CD4-positive, alpha-beta memory T cell (primary cell): ENCODE measurements at places on chromosomes 2 and 18. TPM values are rescaled to one million over a fixed set of nuclear protein-coding genes. Genes with fewer than 3 reads are reported as not detected.

GRCh38 chr2:201999279-201999678 lies 34.4 kb upstream of the FZD7 start:
- H3K4me1 ChIP-seq = no peaks in the 10 kb centered on the region
- no peaks in the 10 kb centered on the region for H3K36me3 ChIP-seq
- no peaks in the 10 kb centered on the region for H3K27me3 ChIP-seq
- no peak for DNase-seq
- no peak overlapping the region for H3K4me3 ChIP-seq

DNA sequence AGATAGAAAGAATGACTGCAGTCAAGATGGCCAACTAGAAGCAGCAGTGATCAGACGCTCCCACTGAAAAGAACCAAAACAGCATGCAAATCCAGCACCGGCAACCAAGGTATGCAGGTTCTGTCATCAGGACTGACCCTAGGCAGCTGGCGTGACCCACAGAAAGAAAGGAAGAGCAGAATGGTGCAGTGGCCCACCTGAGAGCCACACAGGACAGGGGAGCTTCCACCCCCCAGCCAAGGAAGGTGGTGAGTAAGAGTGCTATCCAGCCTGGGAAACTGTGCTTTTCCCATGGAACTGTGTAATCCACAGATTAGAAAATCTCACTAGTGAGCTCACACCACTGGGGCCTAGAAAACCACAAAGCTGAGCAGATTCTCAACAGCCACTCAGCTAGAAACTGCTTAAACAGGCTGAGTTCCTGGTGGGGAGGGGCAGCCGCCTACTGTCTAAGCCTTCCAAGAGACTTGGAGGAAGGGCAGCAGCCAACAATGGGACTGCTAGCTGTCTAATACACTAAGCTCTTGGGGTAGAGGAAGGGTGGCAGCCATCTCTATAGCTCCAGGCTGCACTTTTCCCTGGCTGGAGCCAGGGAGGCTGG lies 127.9 kb downstream of the EVA1A start:
- DNase-seq = no peak
- H3K27me3 ChIP-seq = no peaks in the 10 kb centered on the region
- H3K36me3 ChIP-seq = no peaks in the 10 kb centered on the region
- no peak overlapping the region for H3K4me3 ChIP-seq
- H3K27ac ChIP-seq = no peak overlapping the region

DNA sequence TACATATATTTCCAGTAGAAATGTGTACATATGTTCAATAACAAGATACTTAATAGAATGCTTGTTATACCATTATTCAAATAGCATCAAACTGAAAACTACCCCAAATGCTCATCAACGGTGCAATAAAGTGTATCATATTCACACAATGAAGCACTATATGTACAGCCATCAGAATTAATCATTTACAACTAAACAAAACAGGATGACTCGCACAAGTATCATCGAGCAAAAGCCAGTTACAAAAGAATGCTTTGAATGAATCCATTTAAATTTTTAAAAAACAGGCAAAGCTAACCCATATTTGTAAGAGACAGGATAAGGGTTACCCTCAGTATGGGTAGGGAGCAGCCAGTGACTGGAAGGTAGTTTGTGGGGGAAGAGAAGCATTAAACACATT lies 132.8 kb upstream of the PDE1A start:
- H3K4me3 ChIP-seq = no peak overlapping the region
- H3K27me3 ChIP-seq = no peaks in the 10 kb centered on the region
- H3K27ac ChIP-seq = no peak overlapping the region
- H3K4me1 ChIP-seq = no peaks in the 10 kb centered on the region

Gene REL
- 28.0 TPM for total RNA-seq
